NCI-H1436 (cell line): ENCODE measurements at places on chromosomes 6 and 20.

DNA sequence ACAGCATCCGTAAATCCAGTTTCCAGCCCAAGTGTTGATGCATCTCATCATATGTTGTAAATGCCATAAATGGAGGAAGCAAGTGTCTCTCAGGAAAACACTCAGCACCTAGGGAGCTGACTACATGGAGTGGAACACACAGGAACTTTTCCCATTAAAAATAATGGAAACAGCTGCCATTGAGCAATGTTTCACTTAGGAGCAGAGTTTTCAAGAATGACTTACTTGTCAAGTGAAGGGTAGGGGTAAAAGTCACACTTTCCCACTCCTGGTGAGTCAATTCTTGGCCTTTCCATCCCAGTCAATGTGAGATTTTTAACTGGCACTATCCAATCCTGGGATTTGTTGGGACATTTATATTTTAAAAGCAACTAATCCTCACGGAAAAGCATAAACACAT is 119.4 kb upstream of the ASF1A start:
- no peak for DNase-seq

GRCh38 chr6:116064666-116065065 is 4.0 kb upstream of the FRK start:
- DNase-seq, result no peak

- no peak for DNase-seq
These were observed 214.3 kb downstream of the TFAP2C start for GRCh38 chr20:56843386-56843785.

DNA sequence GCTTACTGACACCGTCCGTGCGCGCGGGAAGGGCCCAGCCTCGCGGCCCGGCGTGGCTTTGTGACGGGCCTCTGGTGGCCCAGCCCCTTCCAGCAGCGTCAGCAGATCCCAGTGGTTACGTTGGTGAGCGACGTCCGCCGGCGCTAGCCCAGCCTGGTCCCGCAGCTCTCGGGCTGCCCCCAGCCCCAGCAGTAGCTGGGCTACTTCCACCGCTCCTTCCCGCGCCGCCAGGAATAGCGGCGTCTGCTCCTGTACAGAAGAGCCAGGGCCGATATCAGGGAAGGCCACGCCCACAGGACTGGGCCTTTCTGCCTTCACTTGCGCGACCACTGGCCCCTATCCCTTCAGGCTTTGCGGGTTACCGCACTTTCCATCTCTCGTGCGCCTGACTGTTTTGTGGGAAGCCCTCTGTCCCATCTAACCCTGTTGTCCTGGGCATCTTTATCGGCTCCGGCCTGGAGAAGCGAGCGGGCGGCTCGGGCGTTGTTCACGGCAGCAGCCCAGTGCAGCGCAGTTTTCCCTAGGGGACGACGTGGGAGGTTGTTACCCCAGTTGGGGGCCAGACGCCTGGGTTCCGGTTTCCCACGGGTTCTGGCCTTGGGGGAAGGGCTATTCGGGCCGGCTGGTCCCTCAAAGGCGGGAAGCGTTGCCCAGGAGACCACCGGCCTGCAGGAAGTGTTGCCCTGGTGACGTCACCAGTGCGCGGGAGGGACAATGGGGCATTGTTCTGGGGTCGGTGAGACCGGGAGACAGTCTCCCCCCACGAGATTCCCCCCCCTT is 3.6 kb upstream of the GPSM3 start:
- DNase-seq, result peak; percentile 93

DNA sequence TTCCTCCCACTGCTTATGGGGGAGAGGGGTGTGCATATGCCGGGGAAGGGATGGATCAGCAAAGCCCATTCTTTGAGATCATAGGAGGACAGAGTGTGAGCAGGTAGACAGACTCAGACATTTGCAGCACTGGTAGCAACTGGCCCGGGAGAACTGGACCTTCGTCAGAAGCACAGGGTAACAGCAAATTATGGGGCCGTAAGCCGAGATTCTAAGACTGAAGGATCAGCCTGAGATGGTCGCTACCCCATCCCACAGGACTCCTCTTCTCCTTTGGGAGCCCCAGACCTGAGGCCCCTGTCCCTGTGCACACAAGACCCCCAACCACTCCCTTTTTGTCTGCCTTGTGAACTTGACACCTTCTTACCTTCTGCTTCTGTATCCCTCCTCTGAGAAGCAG is 106.5 kb downstream of the TOX2 start:
- DNase-seq, result no peak

DNA sequence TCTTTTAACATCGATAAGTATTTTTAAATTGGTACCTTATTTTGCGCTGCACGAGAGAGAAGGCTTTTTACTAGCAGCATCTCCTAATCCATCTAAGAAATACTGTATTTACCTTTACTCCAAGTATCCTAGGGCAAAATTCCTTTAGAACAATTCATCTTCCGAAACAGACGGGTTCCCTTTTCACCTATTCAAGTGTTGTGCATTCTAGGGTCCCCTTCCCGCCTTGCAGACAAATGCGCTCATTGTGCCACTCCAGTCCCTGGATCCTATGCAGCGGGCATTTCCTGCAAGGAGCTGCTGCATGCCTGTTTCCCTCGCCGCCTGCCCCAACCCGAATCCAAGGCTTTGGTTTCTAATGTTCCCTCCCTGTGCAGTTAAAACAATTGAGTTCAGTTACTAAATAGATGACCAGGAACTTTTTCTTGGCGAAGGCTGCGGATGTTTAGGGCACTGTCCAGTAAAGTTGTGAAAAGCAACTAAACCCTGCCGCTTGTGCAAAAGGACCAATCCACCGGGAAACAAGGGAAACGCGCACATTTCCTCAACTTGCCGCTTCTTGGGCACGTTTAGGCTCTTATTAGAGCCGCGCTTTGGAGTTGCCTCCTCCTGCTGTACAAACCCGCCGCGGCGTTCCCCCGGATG is 556 bp upstream of the SCAF8 start:
- DNase-seq, result peak; percentile 39

- no peak for DNase-seq
These were observed 54.0 kb downstream of the PIGU start for GRCh38 chr20:34622821-34623451.

DNA sequence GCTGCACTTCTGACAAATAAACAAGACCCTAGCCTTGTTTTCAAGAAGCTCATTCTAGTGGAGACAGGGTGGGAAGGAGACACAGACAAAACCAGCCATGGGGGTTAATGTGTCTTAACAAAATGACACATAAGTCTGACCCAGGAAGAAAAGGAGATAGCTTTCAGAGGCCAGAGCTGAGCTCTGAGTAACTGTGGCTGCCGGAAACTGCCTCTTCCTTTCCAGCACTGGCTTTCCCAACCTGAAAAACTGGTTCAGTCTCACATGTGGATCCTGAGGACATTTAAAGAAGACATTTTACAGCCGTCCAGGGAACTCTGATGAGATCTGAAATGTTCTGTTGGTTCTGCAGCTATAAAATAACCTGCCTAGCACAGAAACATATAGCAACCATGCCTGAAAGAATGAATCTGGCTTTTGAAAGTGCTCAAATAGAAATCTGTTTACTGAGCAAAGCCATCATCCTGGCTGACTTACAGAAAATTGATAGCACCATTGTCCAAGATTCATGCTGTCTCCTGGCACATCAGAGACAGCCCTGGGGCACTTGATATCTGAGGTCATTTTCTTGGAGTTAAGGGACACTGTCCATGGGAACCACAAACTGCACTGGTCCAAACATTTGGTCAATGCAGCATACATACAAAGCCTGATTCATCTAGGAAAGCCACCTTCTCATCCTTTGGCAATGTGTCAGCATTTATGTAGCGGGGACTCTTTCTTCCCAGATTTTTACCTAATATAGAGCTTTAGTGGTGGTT is 83.2 kb upstream of the PAX1 start:
- no peak for DNase-seq

GRCh38 chr6:169503422-169504152 is 198.2 kb downstream of the WDR27 start:
- DNase-seq, result no peak

GRCh38 chr20:34299556-34300255 is 3.4 kb downstream of the AHCY start:
- DNase-seq, result no peak

DNA sequence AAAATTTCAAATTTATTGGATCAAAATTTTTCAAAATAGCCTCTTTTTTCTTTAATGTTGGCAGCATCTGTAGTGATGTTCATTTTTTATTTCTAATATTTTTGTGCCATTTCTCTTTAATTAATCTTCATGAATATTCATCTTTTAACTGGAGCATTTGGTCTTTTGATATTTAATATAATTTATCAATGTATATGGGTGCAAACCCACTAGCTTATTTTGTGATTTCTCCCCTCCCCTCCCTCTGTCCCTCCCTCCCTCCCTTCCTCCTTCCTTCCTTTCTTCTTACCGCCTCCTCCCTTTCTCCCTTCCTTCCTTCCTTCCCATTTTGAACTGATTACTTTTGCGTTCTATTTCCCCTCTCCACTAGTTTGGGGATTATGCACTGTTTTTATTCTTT is 49.2 kb downstream of the TGM2 start:
- no peak for DNase-seq

- DNase-seq, result no peak
These were observed 10.1 kb downstream of the GSS start for GRCh38 chr20:34945315-34946077.

GRCh38 chr20:32623667-32624157 is 38.6 kb upstream of the NOL4L start:
- no peak for DNase-seq

DNA sequence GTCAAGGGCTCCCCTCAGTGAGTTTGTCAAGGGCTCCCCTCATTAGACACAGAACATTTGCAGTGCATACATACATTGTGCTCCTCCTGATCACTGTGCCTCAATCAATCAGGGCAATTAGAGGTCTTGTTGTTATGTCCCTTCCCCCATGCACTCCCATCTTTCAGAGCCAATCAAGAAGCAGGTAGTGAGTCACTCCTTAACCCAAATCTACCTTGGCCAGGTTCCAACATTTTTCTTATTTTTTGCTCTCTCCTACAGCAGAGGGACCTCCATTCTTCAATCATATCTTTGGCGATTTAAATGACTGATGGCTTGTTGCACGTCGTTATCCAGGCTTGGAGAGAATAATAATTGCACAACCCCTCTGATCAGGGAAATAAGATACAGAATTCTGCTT is 409.9 kb upstream of the SPTLC3 start:
- no peak for DNase-seq

- DNase-seq, result no peak
These were observed 87.5 kb downstream of the PREX1 start for GRCh38 chr20:48740292-48740649.

DNA sequence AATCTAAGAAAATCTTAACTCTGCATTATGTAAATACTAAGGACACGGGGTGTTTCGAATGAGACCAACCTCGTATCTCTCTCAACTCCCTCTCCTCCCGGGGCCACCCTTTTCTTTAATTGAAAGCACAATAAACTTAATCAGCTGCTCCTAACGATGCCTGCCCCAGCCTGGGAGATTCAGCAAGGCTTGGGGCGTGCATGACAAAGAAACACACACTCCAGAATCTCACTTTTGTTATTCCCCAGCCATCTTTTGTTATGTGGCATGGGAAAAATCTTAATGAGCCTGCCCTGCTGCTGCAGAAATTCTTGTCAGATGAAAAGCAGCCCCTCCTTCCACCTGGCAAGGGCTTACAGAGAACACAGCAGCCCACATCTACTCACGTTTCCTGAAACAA is 117.4 kb downstream of the TTLL2 start:
- DNase-seq, result no peak

DNA sequence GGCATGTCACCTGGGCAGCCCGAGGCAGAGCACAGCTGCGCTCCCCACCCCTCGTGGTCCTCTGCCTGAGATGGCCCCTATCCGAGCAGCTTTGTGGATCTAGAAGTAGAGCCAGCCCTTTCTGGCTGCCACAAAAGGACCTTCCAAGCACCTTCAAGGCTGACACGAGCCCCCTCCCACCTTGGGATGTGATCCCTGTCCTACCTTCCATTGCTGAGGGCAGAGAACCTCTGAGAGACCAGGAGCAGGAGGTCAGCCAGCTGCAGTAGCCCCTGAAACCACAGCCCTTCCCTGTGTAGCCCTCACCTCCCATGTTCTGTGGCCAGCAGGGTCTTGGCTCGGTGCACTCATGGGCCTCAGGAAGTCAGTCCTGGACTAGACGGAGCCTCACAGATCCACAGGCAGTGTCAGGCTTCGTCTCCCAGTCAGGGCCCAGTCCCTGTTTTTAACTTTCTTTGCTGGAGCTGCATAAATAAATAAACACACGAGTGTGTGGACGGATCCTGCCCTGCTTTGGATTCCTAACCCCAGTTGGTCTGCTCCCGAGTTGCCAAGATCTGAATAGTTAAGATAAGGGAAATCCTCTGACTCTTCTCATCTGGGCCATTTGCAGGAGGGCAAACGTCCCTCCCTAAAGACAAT is 507.7 kb downstream of the PREX1 start:
- DNase-seq, result no peak

- DNase-seq, result no peak
These were observed 266.5 kb upstream of the RIMS1 start for GRCh38 chr6:71619836-71620235.

DNA sequence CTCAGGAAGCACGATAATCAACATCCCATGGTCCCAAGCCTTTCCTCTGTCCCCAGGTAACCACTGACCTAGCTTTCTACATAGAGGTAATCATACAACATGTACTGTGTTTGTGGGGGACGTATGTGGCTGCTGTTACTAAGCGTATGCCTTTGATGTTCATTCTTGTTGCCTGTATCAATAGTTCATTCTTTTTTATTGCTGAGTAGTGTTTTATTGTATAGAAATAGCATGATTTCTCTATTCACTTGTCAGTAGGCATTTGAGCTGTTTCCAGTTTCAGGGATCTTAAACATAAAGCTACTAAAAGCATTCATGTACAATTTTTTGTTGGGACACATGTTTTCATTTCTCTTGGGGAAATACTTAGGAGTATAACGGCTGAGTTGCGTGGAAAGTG is 185.4 kb downstream of the PACRG start:
- DNase-seq, result no peak
